Activated T-cell treated with anti-CD3 and anti-CD28 coated beads, Interleukin-2, amount 50 U/mL, for 72 hours (primary cell): ENCODE measurements at places on chromosomes 4 and X. TPM values are rescaled to one million over a fixed set of nuclear protein-coding genes. Genes with fewer than 3 reads are reported as not detected.

The CBR4 gene
- 24.4 TPM for total RNA-seq

The LDB2 gene
- total RNA-seq: not detected

The TRO gene
- 4.1 TPM for total RNA-seq

The TEX13D gene
- total RNA-seq: not detected

The ALAS2 gene
- total RNA-seq: not detected

The GPC4 gene
- not detected for total RNA-seq

The CCSER1 gene
- 0.09 TPM for total RNA-seq

The CXCL8 gene
- total RNA-seq: 2.0 TPM

The ASB12 gene
- 0.31 TPM for total RNA-seq

The IQCM gene
- not detected for total RNA-seq

The DUSP21 gene
- not detected for total RNA-seq

The DCX gene
- total RNA-seq: not detected

The GLRA3 gene
- total RNA-seq: not detected

The PABPC5 gene
- not detected for total RNA-seq

The EPGN gene
- total RNA-seq: not detected

The THAP9 gene
- 4.4 TPM for total RNA-seq

The CFP gene
- total RNA-seq: 6.4 TPM

The TLR2 gene
- total RNA-seq: 1.4 TPM

The MAGEA6 gene
- total RNA-seq: not detected

The P2RY4 gene
- total RNA-seq: 0.34 TPM

The NAP1L2 gene
- total RNA-seq: 1.9 TPM

The TNIP2 gene
- 85.8 TPM for total RNA-seq
